COR-L47 (cell line): ENCODE measurements at places on chromosomes 11 and 22.

DNA sequence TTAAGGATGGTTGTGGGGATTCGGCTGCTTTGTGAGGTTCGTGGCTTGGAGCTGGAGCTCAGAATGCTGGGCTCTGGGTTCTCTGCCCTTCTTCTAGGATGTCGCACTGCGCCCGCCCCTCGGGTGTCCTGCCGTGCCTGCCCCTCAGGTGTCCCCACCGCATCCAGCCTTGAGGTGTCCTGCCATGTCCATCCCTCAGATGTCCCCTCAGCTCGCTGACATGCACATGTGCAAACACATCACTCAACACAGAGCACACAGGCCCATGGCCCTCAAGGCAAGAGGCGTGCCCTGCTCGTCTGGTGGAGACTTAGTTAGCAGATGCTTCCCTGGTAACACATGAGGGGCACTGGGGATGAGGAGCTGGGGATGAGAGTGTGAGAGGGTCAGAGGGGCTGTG, 359.3 kb downstream of the TBC1D22A start:
- DNase-seq = no peak

- DNase-seq = no peak
Measured at GRCh38 chr22:25569983-25570382, 5.5 kb downstream of the GRK3 start.

DNA sequence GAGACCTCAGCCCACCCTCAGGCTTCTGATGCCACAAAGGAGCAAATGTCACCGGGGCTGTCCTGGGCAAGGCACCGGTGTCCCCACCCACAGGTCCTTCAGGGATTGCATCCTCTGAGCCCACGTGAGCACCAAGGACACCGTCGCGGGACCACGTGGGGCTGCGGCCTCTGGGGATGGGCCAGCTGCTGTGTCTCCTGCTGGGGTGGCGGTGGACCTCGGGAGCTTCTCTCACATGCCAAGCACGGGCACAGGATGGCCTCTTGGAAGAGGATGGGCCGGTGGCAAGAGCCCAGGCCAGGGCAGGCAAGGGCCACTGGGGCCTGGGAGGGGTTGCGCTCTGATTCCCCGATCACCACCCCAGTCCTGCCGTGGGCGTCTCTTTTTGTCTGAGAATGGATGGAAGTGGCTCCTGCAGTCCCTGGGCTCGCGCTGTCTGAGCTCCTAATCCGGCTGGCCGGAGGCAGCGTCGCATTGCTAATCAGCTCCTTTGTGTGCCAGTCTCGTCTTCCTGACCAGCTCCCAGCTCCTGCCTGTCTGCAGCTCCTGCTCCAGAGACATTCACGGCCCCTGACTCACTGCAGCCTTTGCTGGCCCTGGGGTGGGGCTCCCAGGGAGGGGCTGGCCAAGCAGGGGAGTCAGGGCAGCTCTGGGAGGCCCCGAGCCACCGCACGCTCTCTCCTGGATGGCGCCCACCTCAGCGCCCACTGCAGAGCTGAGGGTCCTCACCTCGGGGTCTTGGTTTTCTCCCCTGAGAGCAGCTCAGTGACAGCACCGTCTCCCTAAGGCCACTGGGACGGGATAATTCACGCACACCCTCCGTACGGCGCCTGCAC, 146.7 kb downstream of the CTTN start:
- DNase-seq = no peak

- DNase-seq = peak; percentile 55
Measured at GRCh38 chr11:66957971-66958231, 282 bp downstream of the PC start.

DNA sequence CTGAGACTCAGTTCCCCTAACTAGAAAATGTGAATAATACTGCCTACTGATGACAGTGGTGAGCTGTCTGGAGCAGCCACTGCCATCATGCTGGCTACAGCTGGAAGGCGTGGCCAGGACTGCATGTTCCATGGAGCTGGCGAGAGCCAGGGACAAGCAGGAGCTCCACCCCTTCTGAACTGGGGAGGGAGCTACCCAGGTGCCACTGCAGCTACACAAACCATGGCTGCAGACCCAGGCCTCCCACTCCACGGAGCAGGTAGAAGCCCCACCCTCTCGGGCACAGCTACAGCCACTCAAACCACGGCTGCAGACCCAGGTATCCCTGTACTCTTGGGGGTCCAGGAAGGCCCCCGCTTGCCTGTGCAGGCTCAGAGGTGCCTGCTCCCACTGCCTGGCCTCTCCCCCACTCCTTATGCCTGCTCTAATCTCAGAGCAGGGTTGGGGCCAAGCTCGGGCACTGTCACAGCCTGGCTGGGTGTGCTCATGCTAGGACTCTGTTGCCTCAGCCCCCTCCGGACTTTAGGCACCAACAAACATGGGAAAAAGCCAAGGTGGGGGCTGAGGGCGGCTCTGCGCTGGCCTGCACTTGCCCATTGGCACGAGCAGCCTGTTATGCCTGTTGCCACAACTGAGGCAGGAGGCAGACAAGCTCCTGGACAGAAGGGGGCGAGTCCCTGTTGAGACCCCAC, 51.7 kb downstream of the RAB30 start:
- DNase-seq = no peak

DNA sequence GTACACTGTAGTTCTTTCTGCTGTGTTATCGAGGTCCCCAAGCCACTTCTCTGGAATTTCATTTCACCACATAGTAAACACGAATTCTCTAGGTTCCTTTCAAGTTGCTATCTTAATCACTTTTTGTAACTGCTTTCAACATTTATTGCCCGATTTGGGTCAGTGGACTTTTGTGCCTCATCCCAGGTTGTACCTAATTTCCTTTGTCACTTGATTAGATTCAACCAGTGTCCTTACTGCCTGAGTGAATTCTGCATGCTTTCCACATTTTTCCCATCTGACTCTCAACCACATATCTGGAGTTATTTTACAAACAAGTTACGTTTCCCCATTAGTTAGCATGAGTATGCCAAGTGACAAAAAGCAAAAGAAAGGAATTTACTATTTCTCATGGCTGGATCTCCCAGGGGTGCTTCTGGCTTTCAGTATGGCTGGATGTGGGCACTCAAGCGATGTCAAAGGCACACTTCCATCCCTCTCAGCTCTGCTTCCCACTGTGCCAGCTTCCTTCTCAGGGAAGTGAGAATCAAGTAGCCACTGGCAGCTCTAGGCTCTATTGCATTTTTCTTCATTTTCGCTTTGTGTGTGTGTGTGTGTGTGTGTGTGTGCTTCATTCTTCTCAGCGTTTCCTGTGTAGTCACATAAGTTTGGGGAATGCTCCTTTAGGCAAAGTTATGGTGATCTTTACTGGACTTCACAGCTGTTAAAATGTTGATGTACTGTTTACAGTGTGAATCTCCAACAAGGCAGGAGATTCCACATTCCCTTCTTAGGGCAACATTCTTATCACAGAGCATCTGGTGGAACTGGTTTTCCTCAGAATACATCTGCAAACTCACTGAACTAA, 128.9 kb downstream of the DBX1 start:
- no peak for DNase-seq

DNA sequence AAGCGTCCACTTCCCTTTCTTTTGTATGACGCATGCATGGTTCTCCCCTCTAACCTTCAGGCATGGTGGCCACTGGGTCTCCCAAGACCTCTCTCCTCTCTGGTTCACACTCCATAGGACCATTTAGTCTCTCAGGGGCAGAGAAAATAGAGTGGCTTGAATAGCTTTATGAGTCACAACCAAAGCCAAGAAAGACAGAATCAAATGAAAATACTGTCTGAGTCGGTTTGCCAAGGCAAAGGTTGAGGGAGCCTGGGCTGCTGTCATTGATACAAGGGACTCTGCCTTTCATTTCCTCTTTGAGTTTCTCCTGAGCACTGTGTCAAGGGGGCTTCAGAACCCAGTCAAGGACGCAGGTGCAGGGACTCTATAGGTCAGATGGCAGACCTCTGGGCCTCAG, 44.2 kb downstream of the TENM4 start:
- DNase-seq = no peak

DNA sequence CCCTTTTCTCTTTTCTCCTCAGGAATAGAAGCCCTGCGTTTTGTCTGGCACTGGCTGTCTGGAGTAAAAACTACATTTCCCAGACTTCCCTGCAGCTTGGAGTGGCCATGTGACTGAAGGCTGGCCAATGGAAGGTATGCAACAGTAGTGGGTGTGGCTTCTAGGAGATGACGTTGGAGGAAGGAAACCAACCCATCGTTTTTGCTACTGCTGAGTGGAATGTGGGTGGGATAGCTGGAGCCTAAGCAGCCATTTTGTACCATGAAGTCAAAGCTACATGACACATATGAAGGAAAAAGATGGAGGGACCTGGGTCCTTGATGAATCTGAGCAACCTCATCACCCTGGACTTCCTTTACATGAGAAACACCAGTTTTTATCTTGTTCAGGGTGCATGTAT, 19.6 kb downstream of the FGF3 start:
- DNase-seq = no peak

DNA sequence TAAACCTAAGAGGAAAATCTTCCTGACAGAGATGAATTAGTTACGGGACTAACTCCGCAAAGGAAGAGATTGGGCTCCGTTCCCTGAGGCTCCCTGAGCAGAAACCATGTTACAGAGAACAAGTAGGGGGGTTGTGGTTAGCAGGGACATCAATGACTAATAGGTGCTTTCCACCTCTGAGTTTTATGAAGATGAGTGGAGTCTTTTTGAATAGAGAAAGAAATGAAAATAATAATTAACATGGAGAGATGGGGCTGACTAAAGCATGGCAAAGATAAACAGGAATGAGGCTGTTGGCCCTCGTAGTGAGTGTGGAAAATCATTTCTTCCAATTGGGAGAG, 47.5 kb upstream of the PICALM start:
- DNase-seq = no peak

DNA sequence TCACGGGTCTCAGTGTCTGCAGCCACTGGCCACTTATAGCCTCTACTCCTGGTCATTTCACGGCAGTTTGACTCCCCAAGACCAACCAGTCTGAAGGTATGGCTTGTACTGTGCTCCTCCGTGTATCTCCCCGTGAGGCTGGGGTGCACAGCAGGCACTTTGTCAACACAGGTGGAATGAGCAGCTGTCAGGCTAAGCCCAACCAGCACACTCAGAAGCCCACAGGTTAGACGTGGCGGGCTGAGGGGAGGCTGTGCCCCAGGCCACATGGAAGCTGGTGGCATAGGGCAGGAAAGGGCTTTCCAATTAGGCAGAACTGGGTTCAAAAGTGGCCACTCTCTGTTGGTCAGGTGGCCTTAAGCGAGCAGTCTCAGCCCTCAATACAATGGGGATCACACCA, 7.0 kb downstream of the TP53I11 start:
- peak; percentile 65 for DNase-seq

DNA sequence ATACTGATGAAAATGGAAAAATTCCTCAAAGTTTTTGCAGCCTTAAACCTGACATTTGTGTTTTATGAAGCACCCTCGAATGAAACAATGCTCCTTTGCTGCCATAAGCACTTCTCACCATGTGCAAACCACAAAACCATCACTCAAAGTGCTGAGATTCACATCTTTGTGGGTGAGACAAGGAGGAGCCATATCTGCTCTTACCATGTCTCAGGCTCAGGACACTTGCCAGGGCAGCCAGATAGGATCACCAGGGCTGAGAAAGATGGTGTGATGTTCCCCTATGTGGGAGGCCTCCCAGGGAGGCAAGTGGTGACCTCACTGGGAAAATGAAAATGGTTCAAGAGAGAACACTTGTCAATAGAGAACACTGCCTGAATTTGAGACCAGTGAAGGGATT, 120.4 kb downstream of the CCDC34 start:
- no peak for DNase-seq
